ENCODE measurements at places on chromosomes 2 and 18.

GRCh38 chr18:74796211-74796610 is 198.5 kb downstream of the ZNF407 start:
- no peak for DNase-seq

GRCh38 chr18:35572644-35573043 is 8.9 kb upstream of the GALNT1 start:
- no peak for DNase-seq

GRCh38 chr2:230885463-230886130 is 20.9 kb downstream of the ITM2C start:
- DNase-seq, result no peak

DNA sequence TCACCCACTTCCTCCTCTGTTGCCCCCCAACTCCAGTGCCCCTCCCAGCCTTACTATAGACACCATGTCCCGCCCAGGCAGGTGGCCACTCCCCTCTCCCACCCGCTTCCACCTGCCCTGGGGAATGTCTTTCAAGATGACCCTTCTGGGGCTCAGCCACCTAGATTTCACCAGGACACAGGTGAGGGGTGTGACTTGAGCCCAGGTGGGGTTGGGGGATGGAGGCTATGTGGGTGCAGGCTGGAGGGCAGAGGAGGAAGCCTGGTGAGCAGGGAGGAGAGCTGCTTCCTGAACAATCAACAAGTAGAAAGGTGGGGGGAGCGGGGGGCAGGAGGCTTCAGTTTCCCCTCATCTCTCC is 8.7 kb downstream of the ADRA2B start:
- no peak for DNase-seq

DNA sequence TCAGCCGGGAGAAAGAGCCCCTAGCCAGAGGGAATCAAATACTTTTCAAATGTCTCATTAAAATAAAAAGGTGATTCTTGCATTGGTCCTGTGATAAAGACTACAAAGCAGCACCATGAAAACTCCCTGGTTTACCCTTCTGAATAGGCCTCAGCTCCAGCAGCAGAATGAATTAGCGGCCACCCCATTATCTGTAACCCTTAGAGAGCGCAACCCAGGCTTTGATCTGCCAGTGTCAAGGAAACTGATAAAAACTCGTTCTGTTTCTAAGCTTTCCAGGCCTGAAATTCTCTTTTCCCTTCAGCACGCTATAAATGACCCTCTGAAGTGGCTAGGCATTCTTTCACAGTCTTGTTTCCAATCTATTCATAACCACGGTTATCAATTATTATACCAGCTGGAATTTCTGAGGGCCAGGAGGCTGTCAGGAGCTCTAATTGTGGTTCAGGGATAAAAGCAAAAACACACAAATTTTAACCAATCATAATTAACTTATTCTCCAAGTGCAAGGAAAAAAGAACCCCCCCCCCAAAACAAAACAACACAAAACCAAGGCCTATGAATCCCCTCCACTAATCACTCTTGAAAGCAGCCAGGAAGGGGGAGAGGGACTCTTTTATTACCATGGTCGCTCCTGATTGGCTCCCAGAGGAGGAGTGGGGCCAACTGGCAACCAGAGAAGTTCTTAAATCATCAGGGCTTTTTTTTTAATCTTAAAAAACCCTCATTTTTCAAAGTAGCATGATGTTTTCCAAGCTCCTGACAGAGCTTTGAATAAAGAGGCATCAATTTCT is 258.9 kb downstream of the CYRIA start:
- DNase-seq, result peak; percentile 54

- DNase-seq, result no peak
Measured at GRCh38 chr2:85257970-85258605, 69.7 kb downstream of the TGOLN2 start.

GRCh38 chr18:10368456-10369453 is 85.7 kb upstream of the APCDD1 start:
- DNase-seq, result peak; percentile 43

- DNase-seq, result no peak
Measured at GRCh38 chr2:9189901-9190300, 16.7 kb upstream of the ASAP2 start.

DNA sequence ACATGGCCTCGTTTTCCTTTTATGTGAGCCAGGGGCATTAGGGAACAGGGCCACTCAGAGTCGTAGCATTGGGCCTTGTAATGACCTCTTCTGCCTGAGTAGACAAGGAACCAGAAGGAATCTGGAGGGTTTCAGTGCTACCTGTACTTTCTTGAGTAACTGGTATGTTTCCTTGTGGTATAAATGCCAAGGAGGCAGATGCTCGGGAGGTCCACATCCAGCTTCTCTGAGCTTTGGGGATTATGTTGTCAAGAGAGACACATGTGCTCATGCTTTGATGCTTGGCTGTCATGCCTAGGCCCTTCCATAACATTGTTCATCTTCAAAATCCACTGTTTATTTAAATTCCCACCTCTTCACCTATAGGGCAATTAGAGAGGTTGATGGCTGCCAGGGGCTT is 26.3 kb downstream of the FOSL2 start:
- DNase-seq, result no peak

- DNase-seq, result no peak
Measured at GRCh38 chr2:232276733-232277313, 101.7 kb upstream of the ALPP start.

- no peak for DNase-seq
Measured at GRCh38 chr2:59733970-59734369, 819.5 kb downstream of the BCL11A start.

- no peak for DNase-seq
Measured at GRCh38 chr2:164913640-164914350, 41.5 kb downstream of the SLC38A11 start.

GRCh38 chr18:71329114-71329513 is 1040.3 kb downstream of the SOCS6 start:
- no peak for DNase-seq

- DNase-seq, result no peak
Measured at GRCh38 chr2:3113122-3113521, 264.5 kb downstream of the EIPR1 start.

GRCh38 chr2:150624001-150624401 is 136.5 kb upstream of the RND3 start:
- no peak for DNase-seq

All from islet precursor cell (in vitro differentiated cells).